ENCODE measurements at places on chromosomes 3 and 15. TPM values are rescaled to one million over a fixed set of nuclear protein-coding genes. Genes with fewer than 3 reads are reported as not detected.

The AEN gene
- total RNA-seq, result 18.4 TPM

The UTS2B gene
- total RNA-seq, result 1.7 TPM

The ZNF502 gene
- total RNA-seq, result 4.4 TPM

The MCF2L2 gene
- total RNA-seq, result 2.0 TPM

The CX3CR1 gene
- total RNA-seq, result not detected

The PRR23A gene
- total RNA-seq, result not detected

The CCR2 gene
- 1.2 TPM for total RNA-seq

The PRSS50 gene
- not detected for total RNA-seq

The CPNE9 gene
- total RNA-seq, result not detected

The SMCO1 gene
- not detected for total RNA-seq

The ONECUT1 gene
- total RNA-seq, result not detected

The ECE2 gene
- 1.7 TPM for total RNA-seq

The GPR149 gene
- total RNA-seq, result not detected

The GOLGA6A gene
- total RNA-seq, result 0.25 TPM

The SNRPN gene
- total RNA-seq, result 79.6 TPM

The TMEM108 gene
- 3.2 TPM for total RNA-seq

The SHF gene
- 15.0 TPM for total RNA-seq

The FNDC3B gene
- total RNA-seq, result 68.5 TPM

The PLCB2 gene
- 14.0 TPM for total RNA-seq

The SAMMSON gene
- total RNA-seq, result not detected

The DUOXA2 gene
- 1.5 TPM for total RNA-seq

The MORC1 gene
- not detected for total RNA-seq

The KLHL6 gene
- total RNA-seq, result 1.7 TPM

The TTC14 gene
- total RNA-seq, result 60.4 TPM

The PRICKLE2 gene
- total RNA-seq, result 39.3 TPM

The EIF5A2 gene
- 6.6 TPM for total RNA-seq

The ISL2 gene
- total RNA-seq, result 2.0 TPM

The INO80 gene
- 31.7 TPM for total RNA-seq

The CLDN18 gene
- not detected for total RNA-seq

The KLF15 gene
- total RNA-seq, result 25.3 TPM

The CAMK2N2 gene
- total RNA-seq, result not detected

The B3GALNT1 gene
- 4.9 TPM for total RNA-seq

The TMEM115 gene
- total RNA-seq, result 51.1 TPM

The SCAPER gene
- total RNA-seq, result 51.3 TPM

The CPLX3 gene
- total RNA-seq, result not detected

The CYP8B1 gene
- total RNA-seq, result not detected

The HTR3E gene
- not detected for total RNA-seq

The LXN gene
- 22.6 TPM for total RNA-seq

The FOXL2 gene
- total RNA-seq, result 1.5 TPM

The RAB11A gene
- total RNA-seq, result 151 TPM

The TGM5 gene
- total RNA-seq, result 8.3 TPM

The PLA2G4D gene
- total RNA-seq, result 26.5 TPM

The ASB14 gene
- total RNA-seq, result not detected

The CA12 gene
- 89.6 TPM for total RNA-seq

The CD86 gene
- total RNA-seq, result 0.98 TPM

The TMC3 gene
- 2.7 TPM for total RNA-seq

The SPTSSB gene
- 2.9 TPM for total RNA-seq

The GCNT3 gene
- 1.5 TPM for total RNA-seq

The EPHA6 gene
- 1.2 TPM for total RNA-seq

The CASR gene
- total RNA-seq, result not detected

All from vagina (tissue), 2 donors.